8988T (cell line): ENCODE measurements at places on chromosomes 5 and 9.

- no peak for DNase-seq
Measured at GRCh38 chr5:56415356-56415765, 182.2 kb upstream of the ANKRD55 start.

DNA sequence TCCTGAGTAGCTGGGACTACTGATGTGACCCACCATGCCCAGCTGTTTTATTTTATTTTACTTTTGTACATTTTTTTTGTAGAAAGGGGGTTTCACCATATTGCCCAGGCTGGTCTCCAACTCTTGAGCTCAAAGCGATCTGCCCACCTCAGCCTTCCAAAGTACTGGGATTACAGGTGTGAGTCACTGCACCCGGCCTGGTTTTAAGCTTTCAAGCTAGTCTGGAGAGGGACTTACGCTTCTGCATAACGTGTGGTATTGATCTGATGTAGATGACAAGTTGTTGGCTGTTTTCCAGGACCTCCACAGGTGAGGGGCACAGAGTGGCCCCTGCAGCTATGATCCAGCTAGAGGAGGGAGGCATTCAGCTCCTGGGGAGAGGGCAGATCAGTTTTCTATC, 6.8 kb upstream of the CCL21 start:
- DNase-seq = no peak

DNA sequence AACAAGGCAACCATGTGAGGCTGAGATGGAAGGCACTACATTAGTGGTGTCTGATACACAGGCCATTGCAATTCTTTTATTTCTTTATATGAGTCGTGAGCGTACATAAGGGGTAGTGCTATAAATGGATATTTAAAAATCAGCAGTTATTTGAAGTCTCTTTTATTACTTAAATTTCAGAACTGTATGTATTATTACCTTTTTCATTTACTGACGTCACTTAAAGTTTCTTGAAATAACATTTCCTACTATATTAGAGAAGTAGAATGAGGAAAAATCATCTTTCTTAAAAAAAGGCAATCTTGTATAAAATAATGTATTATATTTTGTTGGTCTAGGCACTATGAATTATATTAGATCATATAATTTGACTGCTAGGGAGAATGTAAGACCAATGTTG, 280.9 kb upstream of the CYLC2 start:
- no peak for DNase-seq

DNA sequence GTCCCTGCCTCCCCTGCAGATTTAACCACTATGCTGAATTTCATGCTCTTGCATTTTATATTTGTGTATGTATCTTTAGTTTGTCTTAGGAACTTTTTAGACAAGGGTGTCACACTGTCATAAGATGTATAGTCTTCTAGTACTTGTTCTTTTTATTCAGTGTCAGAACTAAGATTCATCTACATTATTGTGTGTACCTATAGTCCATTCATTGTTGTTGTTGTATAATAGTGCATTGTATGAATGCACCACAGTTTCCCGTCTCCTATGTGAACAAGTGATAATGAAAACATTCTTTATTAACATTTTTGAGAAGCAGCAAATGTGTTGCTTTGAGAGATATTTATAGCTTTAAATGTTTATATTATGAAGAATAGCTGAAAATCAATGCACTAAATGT, 45.9 kb downstream of the SFXN1 start:
- no peak for DNase-seq

DNA sequence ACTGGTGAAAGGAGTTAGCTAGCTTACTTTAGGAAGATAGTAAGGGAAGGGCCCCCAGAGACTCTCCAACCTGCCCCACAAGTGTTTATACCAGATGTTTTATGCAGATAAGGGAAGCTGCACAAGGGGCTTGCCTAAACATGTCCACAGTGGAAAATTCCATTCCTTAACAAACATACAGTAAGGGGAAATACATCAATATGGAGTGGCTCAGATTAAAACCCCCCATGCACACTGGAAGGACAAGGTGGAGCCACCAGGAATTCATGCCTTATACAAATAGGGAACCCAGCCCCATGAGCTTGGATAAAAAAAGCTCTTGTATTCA, 106.3 kb upstream of the GPBP1 start:
- DNase-seq = no peak

DNA sequence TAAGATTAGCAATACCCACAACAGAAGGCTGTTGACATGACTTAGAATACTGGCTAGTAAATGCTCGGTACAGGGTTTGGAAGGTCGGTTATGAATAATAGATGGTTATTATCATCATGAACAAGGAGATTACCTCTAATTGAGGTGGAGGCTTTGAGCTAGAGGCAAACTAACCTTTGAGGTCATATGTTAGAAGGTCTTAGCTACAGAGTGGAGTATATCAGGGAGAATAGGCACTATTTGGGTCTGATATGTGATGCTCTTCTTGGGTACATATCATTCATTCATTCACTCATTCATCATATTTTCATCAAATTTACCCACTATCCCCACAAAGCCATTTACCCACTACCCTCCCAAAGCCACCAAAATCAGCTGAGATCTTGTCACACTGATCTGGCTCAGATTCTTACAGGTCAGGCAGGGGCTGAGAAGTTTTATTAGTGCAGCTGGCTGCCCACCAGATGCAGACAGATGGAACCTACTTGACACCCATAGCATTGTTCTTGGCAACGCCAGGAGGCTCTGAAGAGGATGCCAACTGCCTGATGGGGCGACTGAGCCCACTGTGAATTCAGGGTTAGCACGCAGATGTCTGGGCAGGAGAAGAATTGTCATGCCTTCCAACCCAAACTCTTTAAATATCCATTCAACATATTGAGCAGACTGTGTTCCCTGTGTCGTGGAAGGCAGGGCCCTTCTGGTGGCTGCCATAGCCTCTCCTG, 90.2 kb upstream of the SH3PXD2B start:
- no peak for DNase-seq

DNA sequence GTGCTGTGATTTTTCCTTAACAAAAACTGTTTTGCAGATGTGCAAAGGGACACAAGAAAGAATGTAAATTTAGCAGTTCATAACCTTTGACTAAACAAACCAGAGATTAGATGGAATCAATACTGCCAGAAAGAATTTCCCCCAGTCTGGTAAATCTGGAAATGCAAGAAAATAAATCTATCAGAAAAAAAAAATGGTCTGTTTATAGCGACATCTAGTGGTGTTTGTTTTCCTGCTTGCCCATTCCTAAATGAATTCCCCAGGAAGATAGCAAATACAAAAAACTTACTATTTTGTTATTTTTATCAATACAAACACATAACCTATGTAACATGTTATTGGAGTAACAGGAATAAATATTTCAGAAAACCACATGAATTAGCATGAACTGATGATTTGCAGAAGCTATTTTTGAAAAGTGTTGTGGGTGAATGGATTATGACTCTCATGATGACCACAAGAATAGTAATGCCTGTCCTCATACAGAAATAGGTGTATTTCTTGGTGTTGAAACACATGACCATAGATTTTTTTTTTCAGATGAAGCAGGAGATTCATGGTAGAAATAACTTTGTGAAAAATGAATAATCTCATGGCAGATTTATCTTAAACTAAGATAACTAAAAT, 1703.8 kb downstream of the MAT2B start:
- DNase-seq = no peak

GRCh38 chr5:158470764-158471534, 612.0 kb upstream of the CLINT1 start:
- DNase-seq = no peak

- DNase-seq = no peak
Measured at GRCh38 chr9:123267481-123268198, 746 bp downstream of the STRBP start.

GRCh38 chr9:78115073-78115472, 83.5 kb upstream of the GNAQ start:
- DNase-seq = no peak

- no peak for DNase-seq
Measured at GRCh38 chr9:132087438-132088030, 7.9 kb upstream of the MED27 start.

- no peak for DNase-seq
Measured at GRCh38 chr5:179327021-179327735, 18.1 kb downstream of the ADAMTS2 start.

- no peak for DNase-seq
Measured at GRCh38 chr5:149811453-149811852, 81.3 kb downstream of the PPARGC1B start.

DNA sequence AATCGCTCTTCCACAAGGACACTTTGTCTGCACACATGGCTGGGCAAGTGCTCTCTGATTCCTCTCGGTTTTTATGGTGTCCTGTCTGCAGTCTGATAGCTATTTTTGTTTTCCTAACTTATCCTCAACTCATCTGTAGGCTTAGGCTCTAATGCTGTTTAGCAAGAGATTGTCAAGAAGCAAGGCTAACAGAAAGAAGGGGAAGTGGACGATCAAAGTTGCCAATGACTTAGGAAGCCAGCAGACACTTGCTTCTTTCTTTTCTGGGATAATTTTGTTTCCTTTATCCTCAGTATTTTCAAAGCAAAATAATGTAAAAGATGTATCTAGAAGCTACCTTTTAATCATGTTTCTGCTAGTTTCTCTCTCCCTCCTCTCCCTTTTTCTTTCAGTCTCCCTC, 130.7 kb downstream of the PRKACG start:
- no peak for DNase-seq

DNA sequence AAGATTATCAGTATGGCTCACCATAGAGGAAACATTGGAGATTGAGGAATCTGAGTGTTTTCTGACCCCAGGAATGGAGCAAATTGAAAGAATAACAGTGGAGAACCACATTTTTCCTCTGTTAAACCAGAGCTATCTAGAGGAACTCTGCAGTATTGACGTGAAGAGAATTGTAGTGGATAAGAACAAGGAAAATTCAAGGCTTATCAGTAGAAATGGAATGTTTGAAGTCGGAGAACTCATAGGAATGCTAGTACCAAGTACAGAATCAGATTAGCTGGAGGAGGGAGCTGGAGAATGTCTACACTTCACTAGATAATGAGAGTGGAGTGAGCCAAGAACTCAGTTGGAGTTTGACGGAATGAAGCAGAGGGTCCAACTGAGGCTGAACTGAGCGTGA, 50.3 kb downstream of the SNCAIP start:
- no peak for DNase-seq

DNA sequence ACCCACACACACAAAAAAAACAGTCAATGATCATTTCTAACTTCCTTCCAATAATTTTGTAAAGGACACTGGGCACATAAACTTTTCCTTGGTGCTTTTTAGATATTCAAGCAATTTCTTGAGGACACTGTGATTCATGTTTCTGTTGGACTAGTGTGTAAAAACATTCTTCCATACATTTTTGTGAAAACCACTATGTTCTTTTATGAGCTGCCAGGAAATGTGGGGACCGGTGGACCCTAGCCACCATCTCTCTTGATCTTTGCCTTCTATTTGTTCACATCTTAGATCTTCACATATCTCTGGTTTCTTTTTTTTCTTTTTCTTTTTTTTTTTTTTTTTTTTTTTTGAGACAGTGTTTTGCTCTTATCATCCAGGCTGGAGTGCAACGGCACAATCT, 287.4 kb downstream of the GLIS3 start:
- DNase-seq = no peak

GRCh38 chr5:64497386-64497785, 8.4 kb upstream of the RGS7BP start:
- peak; percentile 48 for DNase-seq

DNA sequence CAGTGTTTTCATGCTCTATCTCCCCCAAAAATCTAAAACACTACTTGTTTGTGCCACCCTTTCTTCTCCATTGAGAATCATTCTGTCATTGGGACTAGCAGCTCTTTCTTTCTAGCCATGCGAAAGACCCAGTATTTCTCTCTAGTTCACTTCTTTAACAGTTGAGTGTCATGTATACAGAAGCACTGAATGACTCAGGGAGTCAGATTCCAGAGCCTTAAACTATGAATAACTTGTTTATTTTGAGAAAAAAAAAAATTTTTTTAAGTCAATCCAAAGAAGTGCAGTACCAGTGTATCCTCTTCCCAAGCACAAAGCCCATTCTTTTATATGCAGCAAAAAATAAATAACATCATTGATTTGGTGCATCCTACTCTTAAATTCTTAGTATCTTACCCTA, 415.4 kb upstream of the GRAMD2B start:
- no peak for DNase-seq

GRCh38 chr5:96141749-96142148, 180.1 kb upstream of the ELL2 start:
- no peak for DNase-seq

GRCh38 chr5:57705769-57706168, 223.2 kb upstream of the ACTBL2 start:
- DNase-seq = no peak

GRCh38 chr5:35133186-35133585, 85.4 kb upstream of the AGXT2 start:
- DNase-seq = no peak

DNA sequence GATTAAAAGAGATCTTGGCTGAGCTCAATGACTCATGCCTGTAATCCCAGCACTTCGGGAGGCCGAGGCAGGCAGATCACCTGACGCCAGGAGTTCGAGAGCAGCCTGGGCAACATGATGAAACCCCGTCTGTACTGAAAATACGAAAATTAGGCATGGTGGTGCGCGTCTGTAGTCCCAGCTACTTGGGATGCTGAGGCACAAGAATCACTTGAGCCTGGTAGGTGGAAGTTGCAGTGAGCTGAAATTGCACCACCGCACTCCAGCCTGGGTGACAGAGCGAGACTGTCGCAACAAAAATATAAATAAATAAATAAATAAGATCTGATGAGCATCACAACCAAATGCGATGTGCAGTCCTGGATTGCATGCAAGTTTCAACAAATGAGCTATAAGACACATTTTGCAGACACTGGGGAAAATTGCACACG, 8.7 kb upstream of the ENG start:
- no peak for DNase-seq

DNA sequence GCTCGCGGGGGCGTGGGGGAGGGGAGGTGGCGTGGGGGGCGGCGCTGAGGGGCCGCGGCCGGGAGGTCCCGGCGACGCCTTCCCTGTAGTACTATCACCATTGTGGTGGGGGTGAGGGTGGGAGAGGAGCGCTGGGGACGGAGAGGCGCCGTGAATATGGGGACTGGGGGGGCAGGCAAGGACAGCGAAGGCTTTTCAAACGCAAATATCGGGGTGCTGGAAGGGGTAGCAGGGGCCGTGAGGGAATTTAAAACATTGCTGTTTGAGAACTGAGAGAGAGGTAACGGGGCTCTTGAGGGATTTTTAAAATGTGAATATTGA, 427 bp downstream of the RBM27 start:
- DNase-seq = no peak

DNA sequence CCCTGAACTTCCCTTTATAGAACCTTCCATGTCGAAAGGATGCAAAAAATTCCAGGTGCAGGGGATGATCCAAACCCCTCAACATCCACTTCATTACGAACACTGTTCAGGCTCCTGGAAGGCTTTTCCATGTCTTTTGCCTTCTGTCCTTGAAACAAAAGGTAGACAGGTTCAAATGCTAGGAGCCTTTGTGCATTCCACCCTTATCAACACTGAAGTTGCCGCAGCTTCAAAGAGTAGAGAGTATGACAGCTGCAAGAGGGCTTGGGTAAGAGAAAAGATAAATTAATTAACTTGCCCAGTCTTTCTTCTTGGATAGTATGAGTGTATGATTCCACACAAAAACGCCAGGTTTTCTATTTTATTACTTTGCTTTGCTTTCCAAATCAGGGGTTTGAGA, 269.1 kb upstream of the MSX2 start:
- no peak for DNase-seq

GRCh38 chr5:1385395-1386273, 40.7 kb upstream of the CLPTM1L start:
- peak; percentile 99 for DNase-seq

GRCh38 chr5:103308774-103309173, 50.2 kb downstream of the MACIR start:
- no peak for DNase-seq

GRCh38 chr9:93807166-93808074, 147.7 kb downstream of the BARX1 start:
- no peak for DNase-seq
